ENCODE measurements at places on chromosomes 2 and 18.

DNA sequence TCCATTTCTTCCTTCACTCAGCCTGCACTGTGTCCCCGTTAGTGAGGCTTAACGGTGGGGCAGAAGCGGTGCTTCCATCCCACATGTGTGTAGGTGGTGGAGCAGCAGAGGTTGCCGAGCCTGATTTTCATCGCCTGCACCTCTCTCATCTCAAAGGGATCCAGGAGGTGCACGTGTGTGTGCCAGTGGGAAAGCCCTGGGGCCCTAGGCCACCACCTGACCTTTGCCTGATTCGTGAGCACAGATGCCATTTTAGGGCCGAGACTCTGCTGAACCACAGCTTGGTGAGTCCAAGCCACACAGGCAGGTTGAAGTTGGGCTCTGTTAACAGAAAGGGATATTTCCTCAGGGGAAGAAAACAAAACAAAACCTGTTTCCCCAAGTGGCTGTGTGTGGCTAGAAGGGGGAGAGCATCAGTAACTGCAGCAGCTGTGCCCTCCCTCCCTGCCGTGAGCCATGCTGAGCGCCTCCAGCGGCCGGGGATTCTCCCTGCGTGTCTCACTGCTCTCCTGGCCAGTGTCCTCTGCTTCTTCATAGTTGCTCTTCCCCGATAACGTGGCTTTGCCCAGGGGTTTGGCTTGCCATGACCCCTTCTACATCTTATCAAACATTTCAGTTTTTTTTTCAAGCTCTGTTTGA lies 81.5 kb downstream of the MAPRE2 start:
- no peak for DNase-seq

- no peak for DNase-seq
Measured at GRCh38 chr2:123915380-123915779, 109.7 kb upstream of the CNTNAP5 start.

DNA sequence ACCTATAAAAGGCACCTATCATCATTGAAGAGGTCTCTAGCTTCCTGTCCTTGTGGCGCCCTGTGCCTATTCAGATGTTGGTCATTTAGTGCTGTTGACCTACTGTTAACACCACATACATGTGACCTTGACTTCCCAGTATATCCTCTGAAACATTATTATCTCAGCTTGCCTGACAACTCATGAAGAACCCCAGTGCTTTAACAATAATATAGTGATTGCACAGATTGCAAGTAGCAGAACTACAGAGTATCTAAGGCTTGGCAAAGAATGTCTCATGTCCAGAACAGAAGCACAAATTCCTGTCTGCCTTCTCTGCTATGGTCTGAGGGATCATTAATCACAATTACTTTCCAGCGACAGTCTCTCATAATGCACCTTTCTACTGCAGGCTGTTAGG lies 165.3 kb downstream of the LCLAT1 start:
- DNase-seq: no peak

DNA sequence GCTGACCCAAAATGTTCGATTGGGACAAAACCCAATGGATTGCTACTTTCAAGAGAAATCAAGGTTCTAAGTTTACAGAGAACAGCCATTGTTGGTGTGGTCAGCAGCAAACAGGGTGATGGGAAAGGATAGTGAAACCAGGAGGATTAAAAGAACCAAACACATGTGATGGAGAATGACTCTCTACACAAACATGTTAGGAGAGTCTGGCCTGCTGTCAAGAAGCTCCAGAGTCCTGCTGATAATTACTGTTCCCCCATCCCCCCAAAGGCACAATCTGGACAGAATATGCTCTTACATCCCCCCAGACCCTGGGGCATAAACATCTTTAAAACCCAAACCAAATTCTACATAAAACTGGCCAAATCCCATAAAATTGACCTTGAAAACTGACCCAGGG lies 32.0 kb upstream of the ACYP2 start:
- no peak for DNase-seq

DNA sequence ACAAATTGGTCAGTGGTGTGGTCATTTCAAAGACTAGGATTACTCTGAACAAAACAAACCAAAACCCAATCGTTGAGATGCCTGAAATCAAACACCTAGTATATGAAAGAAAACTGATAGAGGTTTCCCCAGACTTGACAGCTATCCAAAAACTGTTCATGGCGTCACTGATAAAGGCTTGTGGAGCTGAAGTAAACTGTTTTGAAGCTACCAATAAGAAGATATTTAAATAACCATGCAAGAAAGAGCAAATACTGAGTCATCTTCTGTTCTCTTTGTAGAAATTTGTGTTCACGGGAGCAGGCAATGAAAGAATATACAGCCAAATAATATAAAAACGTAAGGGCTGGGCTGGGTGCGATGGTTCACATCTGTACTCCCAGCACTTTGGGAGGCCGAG lies 7.5 kb upstream of the COLEC11 start:
- no peak for DNase-seq

- no peak for DNase-seq
Measured at GRCh38 chr2:215535741-215536140, 99.9 kb upstream of the FN1 start.

Data from stimulated activated CD8-positive, alpha-beta memory T cell treated with anti-CD3 and anti-CD28 coated beads, Interleukin-4, amount 100 ng/mL, for 1 hour (primary cell).